T-helper 22 cell (primary cell): ENCODE measurements at places on chromosomes 7 and 10.

DNA sequence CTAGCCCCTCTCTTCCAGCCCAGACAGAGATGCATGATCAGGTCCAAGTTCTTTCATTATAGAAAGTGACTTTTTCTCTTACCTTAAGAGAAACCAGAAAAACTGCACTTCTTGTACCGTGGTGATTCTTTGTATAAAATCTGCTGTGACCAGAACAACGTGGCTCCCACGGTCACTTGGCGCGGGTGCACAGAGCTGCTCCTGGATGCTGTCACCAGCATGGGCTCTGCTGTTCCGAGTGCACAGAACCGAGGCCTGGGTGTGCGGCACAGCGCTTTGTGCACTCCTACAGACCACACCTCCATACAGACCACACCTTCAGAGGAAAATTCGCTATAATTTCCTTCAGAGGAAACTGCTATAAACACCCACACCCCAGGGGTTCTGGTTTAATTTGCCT is 26.0 kb downstream of the VIPR2 start:
- DNase-seq, result no peak

DNA sequence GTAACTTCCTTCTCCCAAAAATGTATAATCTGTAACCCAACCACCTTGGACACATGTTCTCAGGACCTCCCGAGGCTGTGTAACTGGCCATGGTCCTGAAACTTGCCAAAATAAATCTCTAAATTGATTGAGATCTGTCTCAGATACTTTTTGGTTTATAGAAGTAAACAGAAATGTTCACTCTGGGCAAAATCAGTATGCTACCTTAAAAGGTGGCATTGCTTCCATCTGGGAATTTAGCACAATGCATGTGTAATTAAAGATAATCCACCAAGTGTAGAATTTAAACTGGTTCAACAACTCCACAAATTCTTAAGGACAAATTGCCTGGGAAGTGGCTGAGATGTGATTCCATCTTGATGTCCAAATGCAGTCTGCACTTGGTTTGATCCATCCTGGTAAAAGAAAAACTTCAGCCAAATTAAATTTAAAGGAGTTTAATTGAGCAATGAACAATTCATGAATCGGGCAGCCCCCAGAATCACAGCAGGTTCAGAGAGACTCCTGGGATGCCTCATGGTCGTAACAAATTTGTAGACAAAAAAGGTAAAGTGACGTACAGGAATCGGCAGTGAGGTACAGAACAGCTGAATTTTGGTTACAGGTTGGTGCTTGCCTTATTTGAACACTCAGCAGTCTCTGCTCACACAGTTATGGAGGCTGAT is 102.6 kb upstream of the PFKP start:
- no peak for DNase-seq

DNA sequence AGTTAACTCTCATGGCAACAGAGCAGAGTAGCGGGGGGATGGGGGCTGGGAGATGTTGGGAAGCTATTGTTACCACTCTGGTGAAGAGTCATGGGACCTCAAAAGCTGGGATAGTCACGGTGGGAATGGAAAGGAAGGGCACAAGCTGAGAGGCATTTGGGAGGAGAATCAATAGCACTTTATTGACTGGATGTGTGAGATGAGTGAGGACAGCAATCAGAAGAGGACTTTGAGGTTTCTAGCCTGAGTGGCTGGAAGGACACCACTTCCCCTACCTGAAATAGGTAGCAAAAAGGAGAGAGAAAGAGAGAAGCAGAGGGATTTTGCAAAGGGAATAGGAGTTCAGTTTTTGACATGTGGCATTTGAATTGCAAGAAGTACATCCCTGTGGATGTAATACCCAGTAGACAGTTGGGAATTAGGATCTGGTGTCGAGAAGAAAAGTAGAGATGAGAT is 27.2 kb downstream of the SCD start:
- DNase-seq, result no peak

- no peak for DNase-seq
Observed at GRCh38 chr7:5507013-5507412, 83.4 kb upstream of the TNRC18 start.

- no peak for DNase-seq
Observed at GRCh38 chr10:110327262-110327914, 22.7 kb upstream of the SMNDC1 start.

GRCh38 chr10:28674782-28675181 is 2.5 kb upstream of the BAMBI start:
- DNase-seq, result no peak

DNA sequence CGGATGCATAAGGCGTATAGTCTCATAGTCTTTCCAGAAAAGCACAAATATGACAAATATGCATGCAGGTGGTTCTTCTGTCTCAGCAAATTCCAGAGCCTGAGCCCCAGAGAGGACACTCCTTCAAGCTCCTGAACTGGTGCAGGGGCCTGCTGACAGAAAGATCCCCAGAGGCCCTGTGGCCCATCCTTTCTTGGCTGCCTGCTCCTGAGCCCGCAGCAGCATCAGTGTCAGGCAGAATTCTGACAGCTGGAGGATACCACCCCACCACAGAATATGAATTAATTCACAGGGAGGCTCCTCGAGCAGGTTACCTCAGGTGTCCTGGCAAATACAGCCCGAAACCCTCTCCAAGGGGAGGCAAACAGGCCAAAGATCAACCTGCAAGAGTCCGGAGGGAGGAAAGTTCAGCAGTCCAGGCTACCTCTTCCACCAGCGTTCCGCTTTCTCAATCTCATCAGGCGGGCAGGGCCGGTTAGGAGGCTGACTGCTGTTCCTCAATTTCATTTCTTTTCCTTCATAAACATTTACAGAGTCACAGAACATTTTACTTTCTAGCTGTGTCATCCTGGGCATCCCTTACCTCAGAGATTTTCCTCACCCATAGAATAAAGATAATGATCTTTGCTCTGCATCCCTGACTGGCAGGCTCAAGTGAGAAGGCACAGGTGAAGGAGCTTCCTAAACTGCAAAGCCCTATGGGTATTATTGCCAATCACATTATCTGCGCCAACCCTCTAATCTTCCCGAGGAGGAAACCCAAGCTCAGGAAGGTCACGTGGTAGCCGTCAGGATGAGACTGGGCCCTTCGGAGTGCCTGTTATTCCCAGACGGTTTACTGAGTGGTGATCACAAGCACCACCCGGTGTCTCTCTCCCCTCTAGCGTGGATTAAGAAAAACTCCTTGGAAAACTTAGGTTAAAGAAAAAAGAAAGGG is 1.4 kb downstream of the DNAJB12 start:
- DNase-seq, result no peak

DNA sequence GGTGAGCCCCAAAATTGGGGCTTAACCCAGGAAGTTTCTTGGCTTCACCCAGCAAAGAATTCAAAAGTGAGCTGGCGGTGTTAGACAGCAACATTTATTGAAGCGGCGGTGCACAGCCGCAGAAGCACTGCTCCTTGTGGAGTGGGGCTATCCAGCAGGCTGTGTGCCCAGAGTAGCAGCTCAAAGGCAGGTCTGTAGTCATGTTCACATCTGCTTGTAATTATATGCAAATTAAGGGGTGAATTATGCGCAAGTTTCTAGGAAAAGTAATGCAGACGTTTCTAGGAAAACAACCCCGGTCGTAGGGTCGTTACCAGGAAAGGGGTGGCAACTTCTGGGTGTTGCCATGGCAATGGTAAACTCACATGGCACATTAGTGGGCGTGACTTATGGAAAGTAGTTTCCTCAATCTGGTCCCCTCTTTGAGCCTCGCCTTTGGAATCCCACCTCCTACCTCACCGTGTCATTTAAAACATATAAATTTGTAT is 13.7 kb upstream of the KBTBD2 start:
- peak; percentile 73 for DNase-seq

DNA sequence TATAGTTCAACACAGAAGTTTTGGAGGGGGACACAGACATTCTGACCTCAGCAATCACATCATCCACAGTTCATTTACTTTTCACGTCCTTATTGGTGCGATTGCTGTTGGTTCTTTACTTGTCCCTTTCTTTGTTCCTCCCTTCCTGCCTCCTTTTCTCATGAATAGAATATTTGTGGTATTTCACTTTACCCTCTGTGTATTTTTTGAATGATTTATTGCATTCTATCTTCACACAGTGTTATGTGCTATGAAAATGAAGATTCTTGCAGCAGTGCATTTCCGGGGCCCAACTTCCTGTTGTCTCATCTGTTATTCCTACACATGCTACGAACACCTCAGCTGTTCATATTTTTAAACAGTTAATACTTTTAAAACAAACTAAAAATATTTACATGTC is 179.6 kb downstream of the ZMYND11 start:
- no peak for DNase-seq

GRCh38 chr7:37732253-37732652 is 48.7 kb downstream of the GPR141 start:
- no peak for DNase-seq
